ENCODE measurements at places on chromosomes 4 and X. TPM values are rescaled to one million over a fixed set of nuclear protein-coding genes. Genes with fewer than 3 reads are reported as not detected.

The NEIL3 gene
- total RNA-seq: 3.1 TPM

The USP51 gene
- total RNA-seq: not detected

The TCEAL6 gene
- not detected for total RNA-seq

The HERC6 gene
- total RNA-seq: 9.5 TPM

The H2BW2 gene
- not detected for total RNA-seq

The COX7B2 gene
- not detected for total RNA-seq

The AFM gene
- total RNA-seq: not detected

The TMPRSS11A gene
- not detected for total RNA-seq

The AKAP4 gene
- total RNA-seq: not detected

The PDCL2 gene
- not detected for total RNA-seq

The CYLC1 gene
- total RNA-seq: not detected

The CTAG2 gene
- not detected for total RNA-seq

The IL3RA gene
- not detected for total RNA-seq

The AMTN gene
- total RNA-seq: not detected

The LRRC66 gene
- 1.5 TPM for total RNA-seq

The PRKG2 gene
- 0.52 TPM for total RNA-seq

The PCDH11X gene
- not detected for total RNA-seq

The GPRASP2 gene
- 0.31 TPM for total RNA-seq

The MAGEA8 gene
- total RNA-seq: not detected

The LRAT gene
- not detected for total RNA-seq

The CYTL1 gene
- total RNA-seq: not detected

The CSN1S1 gene
- total RNA-seq: not detected

The NSUN7 gene
- total RNA-seq: 7.3 TPM

Data from HT-29 (cell line).